ENCODE measurements at places on chromosomes 16 and 17.

GRCh38 chr17:83180264-83180995, 101.0 kb downstream of the METRNL start:
- no peak for DNase-seq

- no peak for DNase-seq
These were observed 121.5 kb downstream of the ZFHX3 start for GRCh38 chr16:72926177-72927070.

GRCh38 chr16:82108774-82109173, 61.2 kb downstream of the MPHOSPH6 start:
- DNase-seq, result no peak

DNA sequence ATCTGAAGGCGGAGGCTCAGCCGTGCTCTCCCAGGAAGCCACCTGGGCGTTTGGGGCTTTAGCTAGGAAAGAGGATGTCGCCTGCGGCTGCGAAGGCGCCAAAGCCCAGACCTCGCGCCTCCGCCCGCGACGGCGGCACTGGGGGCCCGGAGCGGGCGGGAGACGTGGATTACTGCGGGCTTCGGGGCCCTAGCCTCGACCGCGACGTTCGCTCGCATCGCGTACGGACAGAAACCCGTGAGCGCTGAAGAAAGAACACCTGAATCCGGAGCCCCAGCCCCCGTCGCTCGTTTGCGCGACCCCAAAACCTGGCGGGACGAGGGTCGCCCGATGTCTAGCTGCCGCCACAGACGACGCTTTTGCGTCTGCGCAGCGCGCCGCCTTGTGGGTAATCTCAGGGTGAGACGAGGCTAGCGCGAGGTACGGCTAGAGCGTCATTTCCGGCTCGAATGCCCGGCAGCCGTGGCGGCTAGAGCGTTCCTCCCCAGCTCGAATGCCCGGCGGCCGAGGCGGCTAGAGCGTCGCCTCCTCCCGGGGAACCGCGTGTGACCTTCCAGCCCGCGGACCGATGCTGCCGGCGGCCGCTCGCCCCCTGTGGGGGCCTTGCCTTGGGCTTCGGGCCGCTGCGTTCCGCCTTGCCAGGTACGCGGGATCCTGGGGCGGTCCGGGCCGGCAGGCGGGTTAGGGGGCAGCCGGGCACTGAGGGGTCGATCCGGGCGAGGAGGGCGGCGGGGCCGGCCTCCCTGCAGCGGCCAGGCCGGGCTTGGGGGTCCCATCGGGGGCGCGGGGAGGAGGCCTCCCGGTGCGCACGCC, at the start of gene MRPL12:
TSS of gene MRPL12 (plus strand) at position 434 of the 813 bp plus-strand sequence. CDS start at position 569, 135 bp downstream.
- DNase-seq, result peak; percentile 88

DNA sequence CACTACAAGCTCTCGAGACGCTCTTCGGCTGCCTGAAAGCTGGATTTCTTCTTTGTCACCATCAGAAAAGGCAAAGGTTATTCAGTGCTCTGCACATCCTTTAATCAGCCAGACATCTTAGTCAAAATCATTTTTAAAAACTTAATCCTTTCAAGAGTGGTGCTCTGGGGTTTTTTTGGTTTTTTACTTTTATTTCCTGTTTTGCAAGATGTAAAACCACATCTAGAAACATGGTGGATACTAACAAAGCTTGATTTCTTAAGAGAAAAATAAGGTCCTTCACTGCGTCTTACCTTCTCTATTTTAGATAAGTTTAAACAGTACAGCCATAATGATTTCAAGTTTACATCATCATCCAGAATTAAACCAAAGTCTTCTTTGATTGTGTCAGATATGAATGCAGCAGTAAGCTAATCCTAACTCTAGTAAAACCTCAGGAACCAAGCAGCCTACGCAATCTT, 6.3 kb downstream of the ANKRD11 start:
- no peak for DNase-seq

DNA sequence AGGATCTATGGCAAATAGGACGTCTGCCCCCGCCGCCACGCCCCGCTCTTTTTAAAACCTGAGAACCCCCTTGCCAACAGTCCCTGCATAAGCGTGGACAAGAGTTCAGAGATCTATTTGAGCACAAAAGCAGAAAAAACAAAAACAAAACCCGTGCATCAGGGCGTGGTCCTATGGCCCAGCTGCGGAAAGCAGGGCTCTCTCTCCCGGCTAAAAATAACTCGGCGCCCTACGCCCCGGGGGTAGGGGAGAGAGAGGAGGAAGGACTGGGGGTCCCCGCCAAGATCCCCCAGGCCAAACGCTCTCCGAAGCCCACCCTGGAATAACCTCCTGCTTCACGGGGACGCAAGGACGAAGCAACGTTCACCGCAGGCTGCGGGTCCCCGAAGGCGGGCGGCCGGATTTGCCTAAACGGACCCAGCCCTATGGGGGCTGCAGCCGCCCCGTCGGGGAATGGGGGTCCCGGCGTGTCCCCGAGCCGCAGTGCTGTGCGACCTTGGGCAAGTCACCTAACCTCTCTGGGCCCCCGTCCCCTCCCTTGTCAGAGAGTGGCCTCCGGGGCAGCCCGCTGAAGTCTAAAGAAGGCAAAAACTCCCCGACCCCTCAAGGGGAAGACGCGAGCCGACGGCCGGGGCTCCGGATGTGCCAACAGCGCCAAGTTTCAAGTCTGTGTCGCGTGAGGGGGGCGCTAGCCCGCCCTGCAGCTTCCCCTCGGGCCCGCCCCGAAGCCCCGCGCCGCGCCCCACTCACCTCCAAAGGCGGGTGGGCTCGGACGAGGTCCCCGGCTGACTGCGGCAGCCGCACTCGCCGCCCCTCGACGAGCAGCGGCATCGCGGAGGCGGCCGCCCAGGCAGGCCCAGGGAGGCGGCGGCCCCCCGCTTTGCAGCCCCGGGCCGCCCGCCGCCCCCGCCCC, 477 bp downstream of the NTAN1 start:
- peak; percentile 67 for DNase-seq

- no peak for DNase-seq
These were observed 126.9 kb downstream of the SPACA3 start for GRCh38 chr17:33118391-33119075.

DNA sequence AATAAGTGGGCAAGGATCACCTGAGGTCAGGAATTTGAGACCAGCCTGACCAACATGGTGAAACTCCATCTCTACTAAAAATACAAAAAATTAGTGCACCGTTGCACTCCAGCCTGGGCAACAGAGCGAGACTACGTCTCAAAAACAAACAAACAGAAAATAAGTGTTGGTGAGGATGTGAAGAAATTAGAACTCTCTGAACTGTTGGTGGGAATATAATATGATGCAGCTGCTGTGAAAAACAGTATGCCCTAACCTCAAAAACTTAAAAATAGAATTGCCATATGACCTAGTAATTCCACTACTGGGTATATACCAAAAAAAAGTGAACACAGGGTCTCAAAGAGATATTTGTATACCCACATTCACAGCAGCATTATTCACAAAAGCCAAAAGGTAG, 26.1 kb downstream of the GLG1 start:
- DNase-seq, result no peak

- DNase-seq, result no peak
These were observed 9.1 kb downstream of the SHCBP1 start for GRCh38 chr16:46612121-46612520.

DNA sequence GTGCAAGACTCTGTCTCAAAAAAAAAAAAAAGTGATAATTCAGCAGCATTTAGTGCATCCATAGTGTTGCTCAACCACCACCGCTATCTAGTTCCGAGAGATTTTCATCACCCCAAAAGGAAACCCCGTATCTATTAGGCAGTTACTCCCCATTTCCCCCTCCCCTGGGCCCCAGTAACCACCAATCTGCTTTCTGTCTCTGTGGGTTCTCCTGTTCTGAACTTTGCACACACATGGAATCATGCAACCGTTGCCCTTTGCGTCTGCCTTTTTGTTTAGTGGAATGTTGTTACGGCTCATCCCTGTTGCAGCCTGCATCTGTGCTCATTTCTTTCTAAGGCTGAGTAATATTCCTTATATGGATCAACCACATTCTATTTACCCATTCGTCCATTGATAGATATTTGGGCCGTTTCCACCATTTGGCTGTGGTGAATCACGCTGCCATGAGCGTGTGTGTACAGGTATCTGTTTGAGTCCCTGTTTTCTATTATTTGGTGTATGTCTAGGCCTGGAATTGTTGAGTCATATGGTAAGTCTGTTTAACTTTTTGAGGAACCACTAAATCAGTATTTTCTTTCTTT, 8.7 kb upstream of the SYNGR2 start:
- no peak for DNase-seq

- DNase-seq, result no peak
These were observed 993 bp upstream of the ANKRD11 start for GRCh38 chr16:89491238-89491869.

GRCh38 chr17:7836596-7837407, 2.8 kb downstream of the KDM6B start:
- peak; percentile 56 for DNase-seq

Data from effector CD4-positive, alpha-beta T cell (primary cell).